Stimulated activated CD8-positive, alpha-beta memory T cell treated with anti-CD3 and anti-CD28 coated beads, Interleukin-7, amount 100 ng/mL, for 48 hours (primary cell): ENCODE measurements at places on chromosomes 7 and 10.

GRCh38 chr10:119377451-119377957, 165.0 kb downstream of the RGS10 start:
- DNase-seq: no peak

GRCh38 chr10:85608706-85609105, 757.9 kb downstream of the GRID1 start:
- no peak for DNase-seq

GRCh38 chr10:80582286-80582960, 44.7 kb downstream of the SH2D4B start:
- no peak for DNase-seq

GRCh38 chr7:134469622-134470021, 10.7 kb upstream of the AKR1B1 start:
- DNase-seq: no peak

DNA sequence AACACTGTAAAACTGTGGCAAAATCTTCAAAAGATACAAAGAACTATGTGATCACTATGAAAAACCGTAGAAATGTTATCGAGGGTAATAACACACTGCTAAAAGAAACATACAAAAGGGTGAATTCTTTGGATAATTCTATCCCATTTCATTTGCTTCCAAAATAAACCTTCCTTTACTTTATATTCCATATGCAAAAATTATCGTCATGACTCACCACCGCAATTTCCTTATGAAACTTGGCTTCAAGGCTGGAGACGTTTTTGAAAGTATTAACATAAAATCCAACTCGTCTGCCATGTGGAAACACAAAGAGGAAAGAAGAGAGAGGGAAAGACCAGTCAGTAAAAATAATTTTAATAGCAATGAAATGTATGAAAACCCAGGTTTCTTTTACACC, 165.2 kb downstream of the AMPH start:
- no peak for DNase-seq

DNA sequence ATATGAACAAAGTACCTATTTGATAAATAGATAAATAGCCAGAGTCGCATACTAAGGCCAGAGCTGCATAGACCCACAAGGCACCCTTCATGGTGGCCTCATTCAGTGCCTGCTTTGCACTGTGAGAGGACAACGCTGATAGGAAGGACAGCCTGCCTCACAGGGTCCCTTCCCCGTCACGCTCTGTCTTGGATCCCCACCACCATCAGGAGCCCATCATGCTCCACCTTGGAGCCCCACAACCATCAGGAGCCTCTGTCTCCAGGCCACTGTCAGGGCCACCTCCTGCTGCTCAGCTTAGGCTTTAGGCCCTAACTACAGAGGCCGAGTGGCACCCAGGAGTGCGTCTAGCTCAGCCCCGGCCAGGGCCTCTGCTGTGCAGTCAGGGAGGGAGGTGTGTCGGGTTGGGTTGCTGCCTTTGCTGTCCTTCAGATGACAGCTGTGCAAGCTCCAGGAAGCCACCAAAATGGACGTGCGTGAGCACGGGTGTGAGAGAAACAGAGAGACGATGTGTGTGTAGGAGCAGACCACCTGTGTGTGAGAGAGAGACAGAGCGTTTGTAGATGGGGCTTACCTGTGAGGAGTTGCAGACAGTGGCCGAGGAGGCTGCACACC, 516.9 kb downstream of the GLRX3 start:
- DNase-seq: no peak
